ENCODE measurements at places on chromosomes 12 and 14.

GRCh38 chr12:89700191-89700810 lies 8.3 kb downstream of the ATP2B1 start:
- DNase-seq = no peak

DNA sequence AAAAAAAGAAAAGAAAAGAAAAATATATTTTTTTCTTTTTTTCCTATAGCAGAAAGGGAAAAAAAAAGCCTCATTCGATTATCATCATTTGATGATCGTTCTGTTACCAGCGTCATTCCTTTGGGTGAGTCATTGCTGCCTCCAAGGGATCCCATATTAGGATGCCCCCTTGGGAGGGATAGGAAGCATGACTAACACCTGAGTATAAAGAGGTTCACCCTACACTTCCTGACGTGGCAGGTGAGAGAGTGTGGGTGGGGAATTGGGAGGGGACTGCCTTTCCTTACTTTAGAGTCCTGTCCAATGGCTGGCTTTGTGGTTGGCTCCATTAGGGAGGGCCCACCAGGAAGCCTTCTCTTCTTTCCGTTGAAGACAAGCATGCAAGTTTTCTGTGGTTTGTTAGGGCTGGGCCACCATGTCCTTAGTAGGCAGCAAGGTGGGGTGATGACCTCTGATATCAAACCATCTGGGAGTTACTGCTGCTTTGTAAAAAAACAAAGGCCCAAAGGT lies 56.1 kb upstream of the FUT8 start:
- DNase-seq = peak; percentile 99

GRCh38 chr12:4032924-4033615 lies 159.9 kb upstream of the PARP11 start:
- DNase-seq = no peak

DNA sequence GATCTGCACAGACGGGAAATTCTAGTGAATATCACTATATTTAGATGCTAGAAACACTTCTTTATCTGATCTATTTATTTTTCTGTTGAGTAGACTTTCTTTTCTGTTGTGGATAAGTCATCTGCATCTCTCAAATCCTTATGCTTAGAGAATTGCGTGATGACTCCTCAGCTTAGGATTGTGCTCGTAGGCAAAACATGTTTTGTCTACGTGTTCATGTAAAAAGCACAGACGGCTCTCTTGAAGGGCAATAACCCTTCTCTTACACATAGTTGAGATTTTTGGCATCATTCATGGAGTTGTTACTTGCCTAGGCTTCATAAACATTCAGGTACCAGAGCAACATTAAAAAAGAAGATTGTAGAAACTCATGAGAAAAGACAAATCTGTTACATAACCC lies 18.6 kb downstream of the PPFIBP1 start:
- no peak for DNase-seq

- DNase-seq = no peak
Observed at GRCh38 chr12:106135075-106135474, 3.7 kb downstream of the NUAK1 start.
